ENCODE measurements at places on chromosomes 7 and 10. TPM values are rescaled to one million over a fixed set of nuclear protein-coding genes. Genes with fewer than 3 reads are reported as not detected.

- no peak for DNase-seq
These were observed 131.2 kb downstream of the RALA start for GRCh38 chr7:39754326-39755120.

- peak; percentile 31 for DNase-seq
These were observed 39.3 kb downstream of the CALML3 start for GRCh38 chr10:5563991-5564536.

DNA sequence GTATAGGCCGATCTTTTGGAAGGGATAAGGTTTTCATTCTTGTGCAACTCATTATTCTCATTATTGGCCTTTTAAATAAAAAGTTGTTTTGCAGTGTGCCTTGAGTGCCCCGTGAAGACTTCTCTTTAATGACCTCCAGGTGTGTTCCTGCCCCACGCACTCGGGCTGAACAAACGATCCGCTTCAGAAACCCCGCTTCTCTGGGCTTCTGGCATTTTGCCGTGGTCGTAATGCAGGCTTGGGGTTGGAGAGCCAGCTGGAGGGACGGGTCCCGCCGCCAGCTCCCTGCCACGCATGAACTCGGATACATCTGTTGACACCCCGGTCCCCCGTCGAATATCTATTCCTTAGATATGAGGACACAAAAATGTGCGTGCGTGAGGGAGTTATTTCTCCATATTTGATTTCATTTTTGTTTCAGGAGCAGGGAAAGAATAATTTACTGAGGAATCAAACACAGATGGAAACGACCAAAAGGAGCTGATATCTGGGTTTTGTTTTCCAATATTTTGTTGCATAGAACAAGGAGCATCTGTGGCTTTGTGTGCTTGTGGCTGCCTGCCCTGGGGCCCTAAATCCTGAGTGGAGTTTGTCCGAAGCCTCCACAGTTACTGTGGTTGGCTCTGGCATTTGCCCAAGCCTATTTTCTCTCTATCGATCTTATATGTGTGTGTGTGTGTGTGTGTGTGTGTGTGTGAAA is 17.0 kb upstream of the TTYH3 start:
- DNase-seq: no peak

GRCh38 chr10:5983774-5984173 is 6.4 kb upstream of the IL15RA start:
- DNase-seq: no peak

- no peak for DNase-seq
These were observed 212.1 kb upstream of the KLF14 start for GRCh38 chr7:130946114-130946513.

GRCh38 chr7:137944168-137944567 is 57.7 kb downstream of the CREB3L2 start:
- DNase-seq: no peak

DNA sequence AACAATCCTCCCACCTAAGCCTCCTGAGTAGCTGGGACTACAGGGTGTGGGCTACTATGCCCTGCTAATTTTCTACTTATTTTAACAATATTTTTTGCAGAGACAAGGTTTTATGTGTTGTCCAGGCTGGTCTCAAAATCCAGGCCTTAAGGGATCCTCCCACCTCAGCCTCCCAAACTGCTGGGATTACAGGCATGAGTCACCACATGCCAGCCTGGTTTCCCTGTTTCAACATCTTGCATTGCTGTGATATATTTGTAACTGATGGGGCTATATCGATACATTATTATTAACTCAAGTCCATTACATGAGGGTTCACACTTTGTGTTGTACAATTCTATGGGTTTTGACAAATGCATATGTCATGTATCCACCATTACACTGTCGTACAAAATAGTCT is 41.9 kb upstream of the OGDHL start:
- DNase-seq: no peak

DNA sequence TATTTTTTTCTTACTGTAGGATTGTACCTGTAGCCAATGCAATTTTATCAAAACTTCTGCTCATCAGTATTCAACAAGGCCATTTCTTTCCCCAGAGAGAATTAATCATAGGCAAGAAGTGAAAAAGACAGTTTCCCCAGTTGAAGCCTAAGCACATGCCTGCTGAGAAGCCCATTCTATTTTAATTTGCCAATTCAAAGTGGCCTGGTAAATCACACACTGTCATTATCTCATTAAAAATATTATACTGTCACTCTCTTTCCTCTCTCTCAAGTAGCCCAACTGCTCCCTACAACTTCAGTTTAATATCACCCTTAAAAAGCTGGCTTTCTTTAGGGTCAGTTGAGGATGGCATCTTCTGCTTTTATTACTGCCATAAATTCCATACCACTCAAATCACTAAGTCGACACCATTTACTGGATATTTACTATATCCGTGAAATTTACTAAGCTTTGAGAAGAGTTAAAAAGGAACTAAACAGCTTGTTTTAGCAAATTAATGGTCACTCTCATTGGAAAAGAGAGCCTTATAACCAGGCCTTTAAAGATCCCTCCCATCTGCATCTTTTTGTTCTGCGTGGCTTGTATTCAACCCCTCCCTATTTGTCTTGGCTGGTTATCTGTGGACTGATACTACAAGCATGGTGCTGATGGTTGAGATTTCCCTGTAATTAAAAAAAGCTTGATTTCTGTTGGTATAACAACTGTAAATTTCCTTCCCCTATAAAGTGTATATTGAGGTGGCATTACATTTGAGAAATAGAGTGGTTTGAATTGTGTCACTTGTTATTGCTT is 30.6 kb downstream of the COL28A1 start:
- DNase-seq: no peak

DNA sequence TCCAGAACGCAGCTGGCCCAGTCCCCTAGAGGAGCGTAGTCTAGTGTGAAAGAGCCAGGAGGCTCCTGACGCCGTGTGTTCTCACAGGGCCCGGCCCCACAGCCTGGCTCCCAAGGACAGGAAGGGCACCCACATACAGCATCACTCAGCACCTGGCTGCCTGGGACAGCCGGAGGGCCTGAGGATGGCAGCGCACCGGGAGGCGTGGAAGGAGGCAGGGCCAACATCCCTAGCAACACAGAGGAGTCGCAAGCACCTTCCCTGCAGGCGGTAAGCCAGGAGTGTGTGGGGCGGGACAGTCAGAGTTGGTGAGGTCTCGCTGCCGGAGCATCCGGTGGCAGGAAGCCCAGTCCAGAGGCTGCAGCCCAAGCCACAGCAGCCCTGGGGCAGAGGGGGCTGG is 125.8 kb downstream of the MAD1L1 start:
- no peak for DNase-seq

GRCh38 chr7:1637155-1637554 is 32.9 kb upstream of the ELFN1 start:
- DNase-seq: no peak

DNA sequence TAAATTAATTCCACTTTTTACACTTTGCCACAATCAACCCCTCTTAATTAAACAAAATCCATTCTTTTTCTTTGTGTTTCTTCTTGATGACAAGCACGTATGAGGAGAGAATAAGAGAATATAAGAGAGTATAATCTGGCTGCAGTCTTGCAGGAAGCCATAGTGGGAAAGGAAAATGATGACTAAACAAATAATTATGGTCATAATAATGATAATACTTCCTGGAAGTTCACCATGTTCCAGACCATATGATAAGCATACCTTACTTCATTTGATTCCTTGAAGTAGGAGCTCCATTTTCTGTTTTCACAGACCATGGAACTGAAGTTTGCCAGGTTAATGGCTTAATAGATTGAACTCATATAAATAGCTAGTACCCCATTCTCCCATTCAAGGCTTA is 237.8 kb downstream of the SEMA3D start:
- DNase-seq: no peak

HOXA5 gene
- 4.9 TPM for total RNA-seq

Measured in Caco-2 (cell line).